Activated naive CD4-positive, alpha-beta T cell treated with anti-CD3 and anti-CD28 coated beads for 36 hours (primary cell): ENCODE measurements at places on chromosomes 5 and 9. TPM values are rescaled to one million over a fixed set of nuclear protein-coding genes. Genes with fewer than 3 reads are reported as not detected.

Gene SLC6A19
- not detected for total RNA-seq

Gene FAM163B
- not detected for total RNA-seq

DNA sequence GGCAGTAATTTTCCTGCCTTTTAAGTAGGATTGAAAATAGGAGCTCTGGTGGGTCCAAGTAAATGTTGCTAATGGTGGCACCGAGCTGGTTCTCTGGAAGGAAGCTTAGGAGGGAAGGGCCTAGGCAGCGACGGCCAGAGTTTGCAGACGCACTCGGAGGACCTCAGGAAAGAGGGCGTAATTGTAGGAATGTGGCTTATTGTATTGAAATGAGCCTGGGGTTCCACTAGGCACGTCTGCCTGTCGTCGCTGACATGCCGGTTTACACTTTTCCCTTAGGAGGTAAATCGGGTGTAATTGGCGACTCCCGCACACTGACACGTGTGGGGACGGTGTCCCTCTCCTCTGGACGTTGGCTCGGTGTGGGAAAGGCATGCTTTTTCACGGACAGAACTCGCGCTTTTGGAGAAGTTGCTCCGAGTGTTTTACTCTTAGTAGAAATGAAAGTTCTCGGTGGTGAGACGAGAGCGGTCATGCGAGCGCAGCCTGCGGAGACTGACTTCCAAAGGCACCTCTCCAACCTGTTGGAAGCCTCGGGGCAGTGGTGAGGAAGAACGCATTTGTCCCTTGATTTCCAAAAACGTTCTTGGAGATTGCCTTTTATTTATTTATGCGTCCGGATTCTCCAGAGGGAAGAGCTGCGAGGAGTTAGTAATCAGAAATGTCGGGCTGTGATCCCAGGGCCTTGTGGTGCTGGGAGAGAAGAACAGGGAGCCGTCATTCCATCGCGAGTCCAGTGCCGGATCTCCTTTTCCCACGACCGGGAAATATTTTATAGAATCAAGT lies 1.3 kb downstream of the NR4A3 start:
- peak; percentile 31 for DNase-seq
- peak overlapping the region; percentile 70 for H3K27ac ChIP-seq

Gene GRM6
- not detected for total RNA-seq

- H3K4me1 ChIP-seq: no peaks in the 10 kb centered on the region
- H3K36me3 ChIP-seq: no peaks in the 10 kb centered on the region
- H3K27me3 ChIP-seq: peaks cover under 1% of the 10 kb centered on the region
- H3K4me3 ChIP-seq: no peak overlapping the region
These were observed 185.2 kb downstream of the DCP2 start for GRCh38 chr5:113161806-113162205.

Gene FOXD1
- 0.12 TPM for total RNA-seq

DNA sequence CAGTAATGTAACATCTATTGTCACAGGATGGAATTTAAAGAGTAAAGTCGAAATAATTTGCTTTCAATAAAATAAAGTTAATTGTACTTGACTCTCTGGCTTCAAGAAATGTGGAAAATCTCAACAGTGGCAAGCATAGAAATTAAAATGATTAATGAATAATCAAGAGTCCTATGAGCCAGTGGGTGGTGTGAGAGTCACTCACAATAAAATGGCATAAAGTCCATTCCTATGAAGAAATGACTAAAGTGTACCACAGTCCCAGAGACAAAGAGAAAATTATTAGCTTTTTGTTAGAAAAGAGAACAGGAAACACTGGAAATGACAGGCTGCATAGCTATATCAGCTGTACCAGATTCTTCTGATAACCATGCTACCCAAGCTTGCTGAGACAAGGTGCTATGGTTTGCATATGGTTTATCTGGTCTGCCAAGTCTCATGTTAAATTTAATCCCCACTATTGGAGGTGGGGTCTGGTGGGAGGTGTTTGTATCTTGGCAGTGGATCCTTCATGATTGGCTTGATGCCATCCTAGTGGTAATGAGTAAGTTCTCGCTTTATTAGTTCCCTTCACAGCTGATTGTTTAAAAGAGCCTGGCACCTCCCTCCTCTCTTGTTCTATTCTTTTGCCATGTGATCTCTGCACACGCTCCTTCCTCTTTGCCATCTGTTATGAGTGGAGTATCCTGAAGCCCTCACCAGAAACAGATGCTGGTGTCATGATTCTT lies 647.7 kb upstream of the ITGA1 start:
- H3K4me1 ChIP-seq: no peaks in the 10 kb centered on the region
- H3K27ac ChIP-seq: no peak overlapping the region
- H3K27me3 ChIP-seq: no peaks in the 10 kb centered on the region
- no peak overlapping the region for H3K4me3 ChIP-seq
- DNase-seq: no peak

Gene PCDHGA4
- not detected for total RNA-seq

Gene SMIM33
- total RNA-seq: 0.14 TPM

DNA sequence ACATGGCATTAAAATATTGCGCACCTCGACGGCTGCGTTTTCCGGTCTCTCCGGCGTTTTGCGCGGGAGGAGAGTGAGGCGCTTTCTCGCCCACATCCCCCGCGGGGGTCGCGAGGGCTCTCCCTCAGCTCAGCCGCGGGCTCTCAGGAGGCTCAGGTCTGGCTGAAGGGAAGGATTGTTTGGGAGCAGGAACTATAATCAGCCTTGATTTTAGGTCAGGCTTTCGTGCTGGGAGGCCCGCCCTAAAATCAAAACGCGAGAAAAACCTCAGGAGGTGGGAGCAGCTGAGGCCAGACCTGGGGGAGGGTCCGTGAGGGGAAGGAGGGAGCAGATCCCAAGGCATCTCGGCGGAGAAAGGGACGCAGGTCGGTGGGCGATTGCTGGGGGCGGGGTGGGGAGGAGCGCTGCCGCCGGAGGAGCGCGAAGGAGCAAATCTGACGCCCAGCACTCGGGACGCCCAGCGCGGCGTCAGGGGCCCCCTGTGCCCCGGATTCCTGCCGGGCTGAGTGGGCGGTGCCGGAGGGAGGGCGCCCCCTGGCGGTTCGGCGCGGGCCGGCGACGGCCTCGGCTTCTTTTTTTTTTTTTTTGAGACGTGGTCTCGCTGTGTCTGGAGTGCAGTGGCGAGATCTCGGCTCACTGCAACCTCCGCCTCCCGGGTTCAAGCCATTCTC lies 18.7 kb upstream of the RNF130 start:
- peaks cover 3% of the 10 kb centered on the region for H3K27me3 ChIP-seq
- H3K4me1 ChIP-seq: peaks cover 25% of the 10 kb centered on the region
- DNase-seq: peak; percentile 82
- H3K4me3 ChIP-seq: peak overlapping the region; percentile 80

Gene TNFSF8
- total RNA-seq: 25.9 TPM

- no peak overlapping the region for H3K4me3 ChIP-seq
- H3K27ac ChIP-seq: no peak overlapping the region
- H3K36me3 ChIP-seq: peaks cover 1% of the 10 kb centered on the region
- peaks cover 62% of the 10 kb centered on the region for H3K4me1 ChIP-seq
These were observed 169.4 kb downstream of the CD180 start for GRCh38 chr5:67027171-67027570.

DNA sequence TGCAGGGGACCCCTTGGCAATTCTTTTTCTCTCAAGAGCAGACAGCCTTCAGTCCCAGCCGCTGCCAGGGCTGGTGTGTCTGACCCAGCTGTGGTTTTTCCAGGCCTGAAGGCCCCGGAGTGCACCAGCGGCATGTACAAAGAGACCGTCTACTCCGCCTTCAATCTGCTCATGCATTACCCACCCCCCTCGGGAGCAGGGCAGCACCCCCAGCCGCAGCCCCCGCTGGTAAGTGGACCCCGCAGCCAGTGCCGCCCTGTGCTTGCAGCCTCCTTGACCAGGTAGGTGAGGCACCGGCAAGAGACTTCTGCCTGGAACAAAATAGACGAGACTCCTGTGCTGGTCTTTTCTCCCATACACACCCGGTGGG lies 1.3 kb downstream of the TCF7 start:
- H3K4me3 ChIP-seq: peak overlapping the region; percentile 77
- peaks cover 71% of the 10 kb centered on the region for H3K4me1 ChIP-seq
- peak overlapping the region; percentile 82 for H3K27ac ChIP-seq
- no peaks in the 10 kb centered on the region for H3K27me3 ChIP-seq
- DNase-seq: no peak

Gene PCDHGB3
- total RNA-seq: 0.07 TPM

DNA sequence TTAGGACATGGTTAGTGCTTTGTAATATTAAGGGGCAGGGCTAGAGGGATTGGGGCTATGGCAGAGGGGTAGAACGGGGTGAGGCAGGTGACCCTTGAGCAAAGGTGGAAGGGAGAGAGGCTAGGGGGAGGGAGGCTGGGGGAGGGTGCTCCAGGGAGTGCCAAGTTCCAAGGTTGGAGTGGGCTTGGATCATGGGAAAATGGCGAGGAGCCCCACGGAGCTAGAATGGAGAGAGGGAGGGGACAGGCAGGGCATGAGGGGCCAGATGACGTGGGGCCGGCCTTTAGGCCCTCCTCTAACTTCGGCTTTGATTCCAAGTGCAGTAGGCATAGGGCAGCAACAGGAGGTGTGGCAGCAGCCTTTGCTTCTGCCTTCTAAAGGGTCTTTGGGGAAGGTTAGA lies 171.8 kb upstream of the PANK3 start:
- no peaks in the 10 kb centered on the region for H3K36me3 ChIP-seq
- H3K4me3 ChIP-seq: no peak overlapping the region
- no peak for DNase-seq
- peaks cover 5% of the 10 kb centered on the region for H3K4me1 ChIP-seq
- H3K27me3 ChIP-seq: peaks cover 4% of the 10 kb centered on the region

DNA sequence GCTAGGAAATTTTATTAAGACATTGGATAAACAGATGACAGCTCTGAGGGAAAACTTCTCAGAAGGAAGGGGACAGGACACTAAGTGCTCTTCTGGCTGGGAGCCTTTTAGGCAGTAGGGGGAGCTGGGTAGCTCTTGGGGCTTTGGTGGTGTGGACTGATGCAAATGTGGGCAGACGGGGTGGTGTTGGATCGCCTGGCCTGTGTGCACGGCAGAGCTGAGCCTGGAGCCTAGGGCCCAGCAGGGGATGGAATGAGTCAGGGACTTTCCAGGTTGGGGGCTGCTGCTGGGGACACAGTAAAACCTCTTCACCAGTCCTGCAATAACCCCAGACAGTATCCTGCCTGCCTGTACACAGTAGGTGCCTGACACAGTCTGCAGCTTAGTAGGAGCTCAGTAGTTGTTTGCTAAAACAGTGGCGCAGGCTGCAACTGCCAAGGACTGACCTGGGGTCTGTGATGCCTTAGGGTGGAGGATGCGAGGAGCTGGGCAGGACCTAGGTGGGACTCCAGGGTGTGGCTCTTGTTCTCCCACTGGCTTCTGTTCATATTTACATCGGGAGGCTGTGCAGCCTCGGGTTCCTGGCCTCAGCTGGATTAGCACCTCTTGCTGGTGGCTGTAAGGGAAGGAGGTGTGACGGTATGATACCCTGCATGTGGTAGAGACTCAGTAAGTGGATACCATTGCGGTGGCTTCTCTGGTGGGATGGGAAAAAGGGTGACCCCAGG lies 83.8 kb downstream of the DAB2IP start:
- no peak overlapping the region for H3K27ac ChIP-seq
- no peaks in the 10 kb centered on the region for H3K36me3 ChIP-seq
- peaks cover 43% of the 10 kb centered on the region for H3K27me3 ChIP-seq
- H3K4me3 ChIP-seq: no peak overlapping the region

Gene MOB3B
- total RNA-seq: 3.2 TPM

Gene RGS3
- 12.6 TPM for total RNA-seq
